ENCODE measurements at places on chromosomes 7 and 10.

DNA sequence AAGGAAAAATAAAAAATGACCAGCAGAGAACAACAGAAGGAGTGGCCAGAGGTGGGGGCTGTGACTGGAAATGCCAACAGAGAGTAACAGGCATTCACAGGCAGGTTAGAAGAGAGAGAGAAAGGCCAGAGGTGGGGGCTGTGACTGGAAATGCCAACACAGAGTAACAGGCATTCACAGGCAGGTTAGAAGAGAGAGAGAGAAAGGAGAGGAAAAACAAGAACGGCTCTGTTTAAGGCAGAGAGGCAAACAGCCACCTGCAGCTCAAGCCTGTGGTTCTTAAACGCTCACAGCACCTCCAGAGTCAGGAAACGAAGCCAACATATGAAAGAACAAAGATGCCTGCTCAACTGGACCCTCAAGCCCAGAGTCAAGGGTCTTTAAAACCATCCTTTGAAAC, 39.5 kb upstream of the DGKI start:
- DNase-seq: no peak

GRCh38 chr10:19209319-19209718, 160.7 kb downstream of the MALRD1 start:
- DNase-seq: no peak

DNA sequence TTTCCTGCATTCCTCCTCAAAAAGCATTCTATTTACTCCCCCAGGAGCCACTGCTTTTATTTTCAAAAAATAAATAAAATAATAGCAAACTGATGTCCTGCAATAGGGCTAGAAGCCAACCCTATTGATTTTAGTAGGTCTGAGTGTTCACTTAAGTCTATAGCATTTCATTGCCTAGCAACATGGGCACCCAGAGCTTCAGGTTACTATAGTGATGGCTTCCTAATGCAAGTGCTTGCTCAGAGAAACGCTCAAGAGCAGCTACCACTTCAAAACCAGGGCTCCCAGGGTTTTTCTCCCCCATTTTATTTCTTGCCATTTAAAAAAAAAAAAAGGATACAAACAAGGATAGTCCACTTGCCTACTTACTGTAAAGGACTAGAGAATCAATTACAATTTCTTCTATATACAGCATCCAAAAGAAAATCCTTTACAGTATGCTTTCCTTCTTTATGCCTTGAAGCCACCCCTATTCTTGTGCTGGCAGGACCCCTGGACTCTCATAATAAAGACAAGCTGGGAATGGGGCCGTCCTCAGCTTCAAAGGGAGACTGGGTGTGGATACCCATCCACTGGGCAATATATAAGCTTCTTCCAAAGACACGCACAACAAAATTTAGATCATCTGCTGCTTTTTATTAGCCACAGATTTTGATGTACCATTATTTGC, 133.3 kb downstream of the VPS41 start:
- no peak for DNase-seq

DNA sequence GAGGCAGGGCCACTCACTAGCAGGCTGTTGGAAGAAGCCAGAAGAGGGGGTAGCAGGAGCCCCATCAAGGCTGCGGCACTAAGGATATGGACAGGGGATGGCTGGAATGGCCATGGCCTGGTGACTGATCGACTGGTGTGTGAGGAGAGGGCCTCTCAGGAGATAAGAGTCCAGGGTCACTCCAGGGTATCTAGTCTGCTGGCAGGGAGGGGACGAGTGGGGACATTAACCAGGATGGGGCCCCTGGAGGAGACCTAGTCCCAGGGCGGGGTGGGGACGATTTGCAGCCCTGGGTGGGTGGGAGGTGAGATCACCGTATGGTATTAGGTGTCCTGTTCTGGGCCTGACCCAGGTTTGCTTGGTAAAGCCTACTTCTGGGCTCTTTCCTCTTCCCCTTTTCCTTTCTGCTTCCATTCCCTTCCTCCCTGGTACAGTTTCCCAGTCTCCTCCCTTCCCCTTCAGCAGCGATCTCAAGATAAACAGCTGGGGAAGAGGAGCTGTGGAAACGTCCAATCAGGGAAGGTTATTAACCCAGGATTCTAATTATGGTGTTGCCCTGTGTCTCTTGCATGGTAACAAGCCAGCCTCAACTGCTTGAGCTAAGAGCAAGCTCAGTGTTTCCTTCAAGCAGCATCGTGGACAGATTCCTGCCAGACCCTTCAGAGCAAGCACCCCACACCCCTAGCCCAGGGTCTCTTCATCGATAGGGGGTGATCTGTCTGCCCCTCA, 233.2 kb downstream of the RPS24 start:
- DNase-seq: no peak

DNA sequence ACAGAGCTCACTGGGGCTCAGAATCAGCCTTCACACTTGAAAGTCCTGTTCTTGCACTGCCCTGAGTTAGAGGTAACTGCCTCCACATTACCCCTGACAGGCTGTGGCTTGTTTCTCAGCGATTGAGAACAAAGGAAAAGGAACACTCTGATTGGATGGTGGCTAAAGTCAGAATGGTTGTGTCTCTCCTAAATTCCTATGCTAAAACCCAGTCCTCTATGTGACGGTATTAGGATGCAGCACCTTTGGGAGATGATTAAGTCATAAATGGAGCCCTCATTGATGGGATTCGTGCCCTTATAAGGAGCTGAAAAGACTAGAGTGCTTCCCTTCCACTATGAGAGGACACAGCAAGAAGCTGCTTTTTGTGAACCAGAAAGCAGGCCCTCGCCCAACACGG, 38.9 kb upstream of the DGKI start:
- no peak for DNase-seq

- DNase-seq: no peak
These were observed 92.8 kb downstream of the VWC2 start for GRCh38 chr7:49866076-49866735.

GRCh38 chr10:122374237-122374858, at the start of gene PLEKHA1:
TSS of gene PLEKHA1 (plus strand) at chr10:122374708. CDS start at chr10:122393201, 18,493 bp downstream.
- peak; percentile 90 for DNase-seq

DNA sequence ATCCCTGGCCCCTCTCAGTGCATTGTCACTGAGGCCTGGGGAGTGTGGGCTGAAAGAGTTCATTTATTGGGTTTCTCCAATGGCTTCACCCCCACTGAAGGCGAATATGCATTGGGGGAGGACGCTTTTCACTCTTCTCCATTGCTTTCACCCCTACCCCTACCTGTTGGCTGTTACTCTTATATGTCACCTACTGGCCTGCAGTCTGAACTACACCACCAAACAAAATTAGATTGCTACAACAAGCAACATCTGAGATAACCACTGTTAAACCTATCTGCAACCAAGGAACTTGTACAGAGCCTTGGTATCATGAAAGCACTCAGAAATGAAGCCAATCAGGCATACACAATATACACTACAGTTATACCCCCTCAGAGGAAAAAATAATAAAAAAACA, 203.7 kb downstream of the REEP3 start:
- DNase-seq: no peak

GRCh38 chr7:107924841-107925504, 34.0 kb downstream of the DLD start:
- DNase-seq: no peak

DNA sequence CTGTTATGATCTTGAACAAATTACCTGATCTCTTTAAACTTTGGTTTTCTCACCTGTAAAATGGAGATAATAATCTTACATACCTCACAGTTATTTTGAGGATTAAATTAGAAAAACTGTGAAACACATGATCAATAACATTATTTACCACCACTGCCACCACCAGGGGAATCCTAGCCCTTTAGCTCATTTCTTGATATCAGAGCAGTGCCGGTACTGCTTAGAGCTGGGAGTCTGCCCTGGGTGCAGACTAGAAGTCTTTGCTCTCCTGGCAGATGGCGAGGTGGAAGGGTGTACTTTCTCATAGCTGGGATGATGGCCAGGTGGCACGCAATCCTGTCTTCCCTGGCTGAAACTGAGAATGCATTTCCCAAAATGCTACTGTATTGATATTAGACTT, 12.7 kb upstream of the EFCAB10 start:
- no peak for DNase-seq

GRCh38 chr10:43257347-43258210, 9.3 kb downstream of the RASGEF1A start:
- no peak for DNase-seq

- no peak for DNase-seq
These were observed 1.2 kb downstream of the HSPA14 start for GRCh38 chr10:14839305-14839695.

GRCh38 chr10:68087685-68088401, 12.8 kb upstream of the HERC4 start:
- no peak for DNase-seq

DNA sequence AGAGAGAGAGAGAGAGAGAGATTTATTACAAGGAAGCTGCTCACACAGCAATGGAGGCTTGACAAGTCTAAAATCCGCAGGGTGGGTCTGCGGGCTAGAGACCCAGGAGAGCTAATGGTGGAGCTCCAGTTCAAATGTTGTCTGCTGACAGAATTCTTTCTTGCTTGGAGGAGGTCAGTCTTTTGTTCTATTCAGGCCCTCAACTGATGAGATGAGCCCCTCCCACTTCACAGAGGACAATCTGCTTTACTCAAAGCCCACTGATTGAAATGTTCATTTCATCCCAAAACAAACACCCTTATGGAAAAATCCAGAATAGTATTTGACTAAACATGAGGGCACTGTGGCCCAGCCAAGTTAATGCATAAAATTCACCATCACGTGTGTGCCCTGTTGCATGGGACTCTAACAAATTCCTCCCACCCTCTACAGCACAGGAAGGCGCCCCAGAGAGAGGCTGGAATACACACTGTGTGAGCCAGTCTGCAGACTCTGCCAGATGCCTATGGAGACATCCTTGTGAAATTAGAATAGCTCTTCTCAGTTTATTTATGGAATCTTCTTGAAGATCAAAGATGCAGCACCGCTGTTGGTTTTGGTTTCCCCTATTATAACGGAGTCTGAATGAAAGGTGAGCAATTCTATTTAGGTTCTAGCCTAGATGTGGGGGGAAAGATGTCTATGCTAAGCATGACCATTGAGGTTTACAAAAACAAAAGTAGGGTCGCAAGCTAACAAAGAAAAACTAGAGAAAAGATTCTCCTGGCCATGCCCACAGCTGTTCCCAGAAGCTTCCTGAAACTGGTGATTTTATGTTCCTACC, 123.0 kb upstream of the SFMBT2 start:
- no peak for DNase-seq

DNA sequence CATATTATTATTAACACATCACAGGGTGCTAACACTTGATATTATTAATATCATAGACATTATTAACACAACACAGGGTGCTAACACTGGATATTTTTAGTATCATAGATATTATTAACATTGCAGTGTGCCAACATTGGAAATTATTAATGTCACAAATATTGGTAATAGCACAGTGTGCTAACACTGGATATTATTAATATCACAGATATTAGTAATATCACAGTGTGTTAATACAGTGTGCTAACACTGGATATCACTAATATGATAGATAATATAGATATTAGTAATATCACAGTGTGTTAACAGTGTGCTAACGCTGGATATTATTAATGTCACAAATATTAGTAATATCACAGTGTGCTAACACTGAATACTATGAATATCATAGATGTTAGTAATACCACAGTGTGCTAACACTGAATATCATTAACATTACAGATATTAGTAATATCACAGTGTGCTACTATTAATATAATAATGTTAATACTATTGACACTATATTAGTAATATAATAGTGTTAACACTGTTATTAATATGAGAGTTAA, 1.6 kb upstream of the TMEM225B start:
- no peak for DNase-seq

DNA sequence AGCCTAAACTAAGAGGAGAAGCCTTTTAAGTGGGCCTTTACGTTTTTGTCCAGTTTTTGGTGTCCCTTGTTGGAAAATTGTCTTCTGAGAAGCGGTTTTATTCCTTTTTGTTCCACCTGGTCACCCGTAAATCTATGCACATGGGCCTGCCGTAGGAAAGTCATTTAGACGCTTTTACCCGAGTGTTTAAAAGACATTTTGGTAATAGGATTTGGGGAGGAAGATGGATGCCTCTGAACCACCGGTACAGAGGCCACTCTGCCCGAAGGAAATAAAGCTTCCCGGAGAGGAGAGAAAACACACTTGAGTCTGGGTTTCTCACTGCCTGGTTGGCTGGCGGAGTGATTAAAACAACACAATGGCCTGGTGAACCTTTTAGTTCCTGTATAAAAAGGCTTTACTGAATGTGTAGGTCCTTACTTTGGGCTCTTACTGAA, 760 bp downstream of the THNSL1 start:
- no peak for DNase-seq

- no peak for DNase-seq
These were observed 44.7 kb downstream of the SH2D4B start for GRCh38 chr10:80582286-80582960.

- no peak for DNase-seq
These were observed 36.4 kb downstream of the IFT22 start for GRCh38 chr7:101285171-101285570.
